B cell (primary cell): ENCODE measurements at places on chromosomes 5 and 9. TPM values are rescaled to one million over a fixed set of nuclear protein-coding genes. Genes with fewer than 3 reads are reported as not detected.

- DNase-seq, result no peak
These were observed 124.6 kb downstream of the ARHGAP26 start for GRCh38 chr5:142894749-142895148.

DNA sequence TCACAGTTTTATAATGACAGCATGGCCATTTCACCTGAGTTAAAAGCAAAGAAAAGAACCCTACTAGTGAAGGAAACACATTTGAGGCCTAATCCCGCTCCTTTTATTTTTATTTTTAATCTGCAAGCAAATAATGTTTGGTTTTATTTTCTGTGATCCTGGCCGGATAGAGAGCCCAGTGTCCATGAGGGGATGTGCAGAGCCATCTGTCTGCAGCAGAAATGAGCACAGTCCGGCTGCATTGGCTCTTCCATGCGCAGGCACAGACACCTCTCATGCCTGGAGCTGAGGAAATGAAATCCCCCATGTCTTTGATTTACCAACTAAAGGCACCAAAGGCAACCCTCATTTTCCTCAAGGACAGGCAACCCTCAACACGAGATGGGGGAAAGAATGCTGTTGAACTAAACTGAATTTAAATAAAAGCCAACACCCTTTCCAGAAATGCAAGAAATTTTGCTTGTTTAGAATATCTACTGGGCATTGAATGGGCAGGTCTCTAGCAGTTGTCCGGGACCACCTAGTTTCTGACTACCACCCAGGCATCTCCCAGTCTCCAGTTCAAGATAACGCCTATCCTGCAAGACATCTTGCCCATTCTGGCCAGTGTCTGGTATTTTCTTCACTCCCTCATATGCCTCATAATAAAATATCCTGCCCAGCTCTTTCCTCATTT, 47.9 kb upstream of the SEMA6A start:
- no peak for DNase-seq

The SPINK6 gene
- not detected in 2 replicates for total RNA-seq

DNA sequence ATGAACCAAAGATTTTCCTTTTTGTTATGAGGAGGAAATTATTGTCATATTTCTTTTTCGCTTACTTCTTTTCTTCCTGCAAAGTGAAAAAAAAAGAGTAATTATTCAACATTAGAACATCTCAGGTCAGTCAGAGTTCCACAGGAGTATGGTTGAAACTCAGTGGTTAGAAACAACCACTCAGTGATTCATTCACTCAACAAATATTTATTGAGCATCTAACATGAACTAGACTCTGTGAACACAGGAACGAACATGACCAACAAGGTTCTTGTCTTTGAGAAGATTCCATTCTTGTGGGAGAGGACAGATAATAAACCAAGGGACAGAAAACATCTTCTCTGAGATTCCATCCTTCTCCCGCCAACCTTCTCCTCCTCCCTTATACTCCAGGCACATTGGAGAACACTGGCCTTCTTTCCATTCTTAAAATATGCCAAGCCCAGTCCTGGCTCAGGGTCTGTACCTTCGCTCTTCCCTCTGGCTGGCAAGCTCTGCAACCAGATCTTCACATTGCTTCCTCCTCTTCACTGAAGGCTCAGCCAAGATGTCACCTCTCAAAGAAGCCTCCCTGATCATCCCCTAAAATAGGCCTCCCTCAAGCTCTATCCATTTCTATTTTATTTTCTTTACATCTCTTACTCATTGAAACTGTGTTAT, 6.8 kb upstream of the GRAMD2B start:
- no peak for DNase-seq

DNA sequence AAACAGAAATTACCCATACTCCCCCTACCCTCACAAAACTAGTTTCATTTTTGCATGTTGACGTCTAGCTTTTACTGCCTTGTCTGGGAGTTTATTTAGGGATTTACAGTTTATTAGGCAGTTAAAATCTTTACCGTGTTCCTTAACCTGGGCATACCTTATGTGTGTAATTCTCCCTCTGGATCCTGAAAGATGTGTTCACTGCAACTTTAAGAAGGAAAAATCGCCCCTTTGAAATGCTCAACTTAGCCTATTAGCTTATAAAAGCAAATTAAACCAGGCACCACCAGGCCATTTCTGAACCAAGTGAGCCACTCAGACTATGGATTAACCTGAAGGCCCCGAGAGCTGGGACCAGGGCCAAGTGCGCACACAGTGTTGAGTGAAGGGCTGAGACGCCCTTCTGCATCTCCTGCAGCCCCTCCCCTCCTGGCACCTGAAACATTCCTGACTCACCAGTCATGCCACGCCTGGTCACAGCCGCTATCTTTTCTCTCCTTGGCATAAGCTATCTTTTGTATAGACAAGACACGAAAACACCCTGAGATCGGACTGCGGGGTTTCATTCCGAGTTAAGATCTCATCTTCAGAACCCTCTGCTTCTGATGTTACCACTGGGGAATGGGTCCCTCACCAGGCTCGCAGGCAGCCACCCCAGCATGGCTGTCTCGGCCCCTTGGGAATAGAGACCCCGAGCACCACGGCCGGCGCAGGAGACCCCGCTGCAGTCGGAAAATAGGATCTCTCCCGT, 111.9 kb downstream of the ROR2 start:
- DNase-seq, result no peak

- no peak for DNase-seq
These were observed 124.4 kb upstream of the NMUR2 start for GRCh38 chr5:152529440-152529839.

The MOB3B gene
- 7.3 and 7.6 TPM in 2 replicates for total RNA-seq
